ENCODE measurements at places on chromosomes 11 and 22.

DNA sequence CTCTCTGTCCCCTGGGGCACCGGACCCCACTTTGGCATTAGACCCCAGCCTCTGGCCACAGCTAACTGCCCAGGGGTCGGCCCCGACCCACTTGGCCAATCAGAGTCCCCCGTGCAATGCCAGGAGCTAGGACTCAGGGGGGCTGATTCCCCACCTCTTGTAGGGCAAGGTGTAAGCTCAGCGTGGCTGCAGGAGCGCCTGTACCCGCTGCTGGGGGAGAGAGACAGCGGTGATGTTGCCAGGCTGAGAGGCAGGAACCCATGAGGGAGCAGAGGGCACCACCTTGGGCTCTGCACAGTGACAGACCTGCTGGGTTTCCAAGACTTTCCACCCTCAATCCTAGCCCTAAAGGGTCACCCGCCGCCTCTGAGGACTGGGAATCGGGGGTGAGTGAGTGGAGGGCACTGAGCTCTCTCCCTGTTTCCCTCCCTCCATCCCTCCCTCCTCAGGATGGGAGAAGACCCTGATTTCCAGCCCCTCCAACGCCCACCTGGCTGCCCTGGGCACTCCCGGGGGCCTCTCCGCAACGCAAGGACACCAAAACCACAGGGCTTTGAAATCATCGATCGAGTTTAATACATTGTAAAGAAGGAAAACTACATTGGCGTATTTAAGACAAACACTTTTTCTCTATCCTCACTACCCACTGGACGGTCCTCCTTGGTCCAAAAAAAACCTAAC, 128.4 kb downstream of the ARHGAP8 start:
- DNase-seq, result no peak

- DNase-seq, result no peak
These were observed 8.8 kb upstream of the BMAL1 start for GRCh38 chr11:13268791-13269190.

GRCh38 chr22:23553924-23554870, 25.9 kb downstream of the IGLL1 start:
- DNase-seq, result no peak

GRCh38 chr11:120128392-120129119, 9.4 kb downstream of the TRIM29 start:
- DNase-seq, result no peak

- no peak for DNase-seq
These were observed 40.5 kb upstream of the TPBGL start for GRCh38 chr11:75200051-75200450.

GRCh38 chr11:115244758-115245157, 259.5 kb downstream of the CADM1 start:
- DNase-seq, result no peak

DNA sequence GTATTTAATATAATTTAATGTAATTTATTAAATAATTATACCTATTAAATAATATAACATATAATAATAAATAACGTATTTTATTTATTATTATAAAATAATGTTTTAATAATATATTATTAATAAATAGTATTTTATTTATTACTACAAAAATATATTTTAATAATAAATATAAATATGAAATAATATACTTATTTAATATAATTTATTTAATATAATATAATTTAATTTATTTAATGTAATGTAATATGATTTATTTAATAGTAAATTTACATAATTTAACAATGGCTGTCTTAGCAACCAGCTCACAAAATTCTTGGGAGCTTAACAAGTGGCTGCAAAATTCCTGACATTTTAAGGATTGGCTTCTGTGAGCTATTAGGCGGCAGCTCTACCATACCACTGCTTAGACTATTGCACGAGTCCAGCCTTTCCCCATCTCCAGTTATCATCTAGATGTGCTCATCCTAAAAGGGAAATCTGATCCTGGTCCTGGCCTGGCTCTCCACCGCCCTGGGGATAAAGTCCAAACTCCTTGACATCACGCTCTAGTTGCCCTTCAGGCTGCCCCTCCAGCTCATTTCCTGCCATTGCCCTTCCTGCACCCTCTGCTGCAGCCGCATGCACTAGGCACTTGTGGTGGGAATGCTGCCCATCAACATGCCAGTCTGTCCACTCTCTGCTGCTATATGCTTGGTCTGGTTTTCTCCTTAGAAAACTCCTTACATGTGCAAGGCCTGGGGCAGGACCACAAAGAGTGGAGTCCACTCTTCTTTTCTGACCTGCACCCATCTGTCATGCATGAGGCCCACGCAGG, 9.8 kb downstream of the MMP20 start:
- no peak for DNase-seq

- DNase-seq, result no peak
These were observed 37.8 kb upstream of the CELSR1 start for GRCh38 chr22:46574993-46575910.

GRCh38 chr11:56910046-56910773, 78.5 kb upstream of the OR5AK2 start:
- DNase-seq, result no peak

DNA sequence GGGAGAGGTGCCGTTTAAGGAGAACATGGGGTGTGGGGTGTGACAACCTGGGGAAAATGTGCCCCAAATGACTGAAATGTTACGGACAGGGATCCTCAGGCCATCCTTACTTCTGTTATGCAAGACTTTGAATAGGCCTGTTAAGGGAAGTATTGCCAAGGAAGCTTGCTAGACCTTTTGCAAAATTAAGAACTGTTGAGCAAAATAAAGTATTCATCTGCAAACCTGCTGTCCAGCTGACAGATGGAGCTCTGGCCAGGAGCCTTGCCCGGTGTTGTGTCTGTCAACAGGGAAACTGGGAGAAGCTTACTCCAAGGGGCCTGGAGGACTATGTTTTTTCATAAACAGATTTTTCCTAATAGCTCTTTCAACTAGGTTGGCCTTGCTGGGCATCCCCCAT, 48.0 kb downstream of the FAT3 start:
- DNase-seq, result no peak

DNA sequence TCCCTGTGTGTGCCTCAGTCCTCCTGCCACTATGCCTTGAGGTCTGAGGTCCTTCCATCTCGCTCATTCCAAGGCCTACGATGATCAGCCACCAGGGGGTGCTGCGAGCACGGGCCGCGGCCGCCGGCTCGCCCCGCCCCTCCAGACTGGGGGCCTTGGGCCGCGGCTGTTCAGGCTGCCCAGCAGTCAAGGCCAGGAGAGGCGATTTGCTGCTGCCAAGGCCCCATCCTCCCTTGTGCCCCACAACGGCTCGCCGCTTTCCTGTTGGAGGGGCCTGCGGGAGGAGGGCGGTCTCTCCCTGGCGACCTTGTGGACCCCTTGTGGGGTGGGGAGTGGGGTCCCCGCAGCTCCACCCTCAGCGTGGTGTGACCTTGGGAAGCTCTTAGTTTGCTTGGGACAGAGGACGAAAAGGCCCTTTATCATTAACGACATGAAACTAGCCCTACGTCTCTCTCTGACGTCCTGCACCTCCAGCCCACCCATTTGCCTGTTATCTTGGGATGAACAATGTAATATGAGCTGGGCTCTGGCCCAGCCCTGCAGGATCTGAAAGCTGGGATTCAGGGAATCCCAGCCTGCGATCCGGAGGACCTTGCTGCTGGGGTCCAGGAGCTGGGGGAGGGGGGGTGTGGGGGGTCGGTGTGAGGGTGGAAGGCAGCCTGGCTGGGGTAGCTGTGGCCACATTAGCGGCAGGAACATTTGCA, 5.3 kb upstream of the GALR3 start:
- peak; percentile 86 for DNase-seq

- DNase-seq, result no peak
These were observed 3.4 kb downstream of the LRRC51 start for GRCh38 chr11:72084076-72084475.

- peak; percentile 85 for DNase-seq
These were observed 851 bp downstream of the PTDSS2 start for GRCh38 chr11:450809-451451.

- no peak for DNase-seq
These were observed 13.2 kb upstream of the PARVG start for GRCh38 chr22:44167501-44167900.

DNA sequence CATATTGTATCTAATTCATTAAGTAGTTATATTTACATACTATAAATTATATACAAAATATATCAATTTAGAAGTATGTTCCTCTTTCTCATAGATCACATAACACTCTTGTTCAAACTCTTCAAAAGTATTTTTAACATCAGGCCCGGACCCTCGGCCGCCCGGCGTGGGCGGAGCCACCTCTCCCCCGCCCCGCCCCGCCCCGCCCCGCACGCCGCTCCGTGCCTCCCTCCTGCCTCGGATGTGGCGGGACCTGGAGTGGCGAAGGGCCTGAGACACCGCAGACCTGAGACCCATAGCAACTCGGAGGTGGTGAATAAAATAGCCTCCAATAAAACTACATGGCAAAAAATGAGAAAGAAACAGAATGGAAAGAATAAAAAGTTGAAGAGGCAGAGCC, 105.9 kb upstream of the BDNF start:
- no peak for DNase-seq

DNA sequence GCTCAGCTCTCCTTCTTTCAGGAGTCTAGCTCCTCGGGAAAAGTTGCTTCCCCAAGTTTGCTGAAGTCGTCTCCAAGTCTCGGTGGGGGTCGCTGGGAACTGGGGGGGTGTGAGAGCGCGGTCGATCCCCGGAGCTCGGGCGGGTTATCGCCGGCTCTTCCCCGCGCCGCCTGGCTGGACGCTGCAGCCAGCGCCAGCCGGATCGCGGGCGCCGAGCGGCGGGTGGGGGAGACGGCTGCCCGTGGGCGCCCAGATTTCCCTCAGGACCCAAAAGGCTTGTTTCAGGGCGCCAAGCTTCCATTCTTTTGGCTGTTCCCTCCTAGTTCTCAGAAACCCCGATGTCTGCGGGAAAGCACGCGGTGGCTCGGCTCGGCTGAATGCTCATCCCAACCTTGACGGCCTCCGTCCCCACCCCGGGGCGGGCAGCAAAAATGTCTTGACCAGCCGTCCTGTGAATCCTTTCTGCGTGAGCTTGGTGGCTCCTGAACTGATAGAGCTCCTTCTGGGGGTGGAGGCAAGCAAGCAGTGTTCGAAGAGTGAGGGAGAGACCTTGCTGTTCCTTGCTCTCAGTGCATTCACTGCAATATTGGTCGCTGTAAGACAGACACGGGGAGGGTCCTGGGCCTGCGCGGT, 1.7 kb downstream of the ZBTB16 start:
- DNase-seq, result peak; percentile 43

DNA sequence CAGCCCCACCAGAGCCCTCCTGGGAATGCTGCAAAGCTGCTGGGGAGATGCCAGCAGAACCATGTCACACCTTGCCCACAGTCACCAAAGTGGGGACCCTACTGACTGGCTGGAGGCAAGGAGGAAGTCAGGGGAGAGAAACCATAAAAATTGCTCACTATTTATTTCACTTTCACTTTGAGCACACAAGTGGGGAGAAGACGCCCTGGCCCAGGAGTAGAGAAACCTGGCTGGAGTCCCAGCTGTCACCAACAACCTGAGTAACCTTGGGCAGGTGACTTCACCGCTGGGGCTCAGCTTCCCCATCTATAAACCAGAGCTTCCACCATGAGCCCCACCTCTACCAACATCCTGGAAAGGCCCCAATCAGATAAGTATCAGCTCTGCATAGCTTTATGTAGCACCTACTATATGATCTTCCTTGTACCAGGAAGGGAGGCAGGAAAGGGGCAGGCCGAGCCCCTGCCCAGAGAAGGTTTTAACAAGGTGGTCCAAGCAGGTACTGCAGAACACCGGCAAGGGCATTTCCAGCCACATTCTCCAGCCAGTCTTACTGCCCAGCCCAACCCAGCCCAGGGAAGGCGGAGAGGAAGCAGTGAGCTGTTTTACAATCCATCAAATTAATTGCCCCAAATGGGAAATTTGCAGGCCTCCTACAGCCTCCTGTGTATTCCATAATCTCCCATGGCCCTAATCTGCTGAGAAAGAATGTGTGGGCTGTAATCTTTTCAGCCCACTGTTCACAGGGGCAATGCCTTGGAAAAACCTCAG, 27.6 kb downstream of the PLEKHA7 start:
- peak; percentile 50 for DNase-seq

DNA sequence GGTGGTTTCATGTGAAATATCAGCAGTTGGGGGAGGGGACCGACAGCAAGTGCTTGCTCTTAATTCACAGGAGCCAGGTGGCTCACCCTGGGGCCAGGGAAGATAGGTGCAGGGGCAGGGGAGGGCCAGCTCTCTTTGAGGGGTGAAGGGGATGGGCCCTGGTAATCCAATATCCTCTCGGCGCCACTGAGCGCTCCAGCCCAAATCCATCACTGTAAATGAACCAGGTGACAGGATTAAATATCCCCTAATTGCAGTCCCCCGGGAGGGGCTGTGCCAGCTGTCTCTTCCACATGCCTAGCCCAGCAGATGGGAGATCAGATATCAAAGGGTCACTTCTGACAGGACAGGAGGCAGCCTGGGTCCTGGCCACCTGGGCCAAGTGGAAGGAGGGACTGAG, 531.8 kb upstream of the CADM1 start:
- DNase-seq, result no peak

GRCh38 chr22:17267661-17268330, 48.6 kb upstream of the ADA2 start:
- DNase-seq, result no peak
